ENCODE measurements at places on chromosomes 16 and 17.

DNA sequence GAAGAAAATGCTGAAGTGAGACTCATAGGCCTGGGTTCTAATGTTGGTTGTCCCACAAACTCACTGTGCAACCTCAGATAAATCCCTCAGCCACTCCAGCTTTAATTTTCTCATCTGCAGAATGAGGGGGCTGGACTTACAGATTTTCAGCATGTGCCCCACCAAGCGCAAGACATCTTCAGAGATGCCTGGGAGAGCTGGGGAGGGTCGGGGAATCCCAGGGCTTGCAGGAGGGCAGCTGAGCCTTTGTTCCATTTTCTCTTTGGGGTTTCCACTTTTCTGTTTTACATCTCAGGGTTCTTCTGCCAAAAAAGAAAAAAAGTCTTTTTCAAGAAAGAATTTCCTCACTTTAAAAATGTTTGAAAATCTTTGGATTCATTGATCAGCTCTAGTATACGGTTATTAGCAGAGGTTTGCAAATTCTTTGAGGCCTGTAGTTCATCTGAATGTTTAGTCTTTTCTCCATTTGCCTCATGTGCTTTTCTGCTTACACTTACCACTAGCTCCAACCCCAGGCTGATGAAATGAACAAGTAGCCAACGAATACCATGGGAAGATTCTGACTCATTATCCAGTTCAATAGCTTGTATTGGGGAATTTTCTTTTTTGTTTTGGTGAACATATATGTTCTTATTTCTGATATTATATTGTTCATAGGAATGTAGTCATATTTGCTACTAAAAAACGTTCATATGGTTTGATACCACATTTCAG lies 56.4 kb downstream of the CHD9 start:
- no peak for DNase-seq

DNA sequence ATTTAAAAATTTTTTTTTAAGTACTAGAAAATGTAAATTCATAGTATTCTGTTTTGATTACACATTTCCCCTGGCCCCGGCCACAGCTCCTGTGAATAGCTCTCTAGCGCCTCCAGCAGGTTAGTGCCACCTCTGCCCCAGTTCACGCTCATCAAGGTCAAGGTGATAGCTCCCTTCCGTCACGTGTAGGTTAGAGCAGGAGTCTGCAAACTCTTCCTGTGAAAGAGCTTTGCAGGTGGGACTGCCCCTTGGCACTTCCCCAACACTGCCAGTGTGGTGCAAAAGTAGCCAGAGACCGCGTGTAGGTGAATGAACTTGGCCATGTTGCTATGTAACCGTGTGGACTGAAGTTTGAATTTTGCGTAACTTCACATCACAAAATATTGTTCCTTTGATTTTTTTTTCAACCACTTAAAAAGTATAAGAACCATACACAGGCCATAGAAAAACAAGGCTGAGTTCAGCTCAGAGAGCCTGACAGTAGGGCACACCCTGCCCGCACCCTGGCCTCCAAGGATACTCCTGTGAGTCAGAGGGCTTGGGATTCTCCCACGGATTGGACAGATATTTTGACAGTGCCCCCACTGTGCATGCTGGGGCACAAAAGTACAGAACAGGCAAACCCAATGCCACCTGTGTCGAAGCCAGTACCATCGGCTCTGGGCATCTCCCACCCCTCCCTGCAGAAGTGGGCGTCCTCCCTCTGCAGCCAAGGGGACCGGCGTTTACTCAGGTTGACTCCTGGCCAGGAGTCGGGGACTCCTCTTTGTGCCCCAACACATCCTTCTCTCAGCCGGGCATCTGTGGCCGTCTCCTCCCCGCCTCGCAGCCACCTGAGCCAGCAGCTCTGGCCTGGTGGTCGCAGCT lies 92.0 kb upstream of the CHMP6 start:
- DNase-seq = peak; percentile 81

GRCh38 chr16:16028311-16028999 lies 79.0 kb downstream of the ABCC1 start:
- no peak for DNase-seq

- no peak for DNase-seq
Observed at GRCh38 chr17:40151414-40151963, 11.2 kb downstream of the CASC3 start.

GRCh38 chr16:13543850-13544249 lies 376.1 kb upstream of the ERCC4 start:
- no peak for DNase-seq

DNA sequence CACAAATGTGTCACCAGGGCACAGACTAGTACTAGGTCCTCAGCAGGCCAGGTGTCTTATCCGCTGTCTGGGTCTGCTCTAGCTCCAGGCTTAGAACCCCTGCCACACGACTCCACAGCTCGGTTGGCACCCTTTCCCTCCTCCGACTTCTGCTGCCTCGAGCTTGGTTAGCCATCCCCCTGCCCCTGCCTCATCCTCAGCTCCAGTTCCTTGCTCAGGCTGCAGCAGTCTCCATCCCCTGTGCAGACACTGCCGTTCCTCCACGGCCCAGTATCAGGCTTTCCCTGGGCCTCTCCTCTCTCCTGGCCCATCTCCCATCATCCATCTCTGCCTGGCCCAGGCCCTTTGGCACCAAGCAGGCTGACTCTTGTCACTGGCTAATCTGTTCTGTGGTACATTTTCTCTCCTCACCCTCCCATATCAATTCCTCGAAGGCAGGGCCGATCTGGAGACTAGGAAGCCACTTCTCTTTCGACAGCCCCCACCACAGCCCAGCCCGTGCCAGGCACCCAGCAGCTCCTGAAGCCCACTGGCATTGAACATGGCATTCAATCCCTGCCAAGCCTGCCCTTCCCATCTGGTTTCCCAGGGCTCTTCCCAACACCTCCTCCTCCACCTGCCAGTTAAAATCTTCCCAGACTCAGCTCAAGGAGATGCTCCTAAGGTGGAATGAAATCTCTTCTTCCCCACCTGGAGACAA lies 1.4 kb upstream of the GRN start:
- no peak for DNase-seq

GRCh38 chr16:66670691-66671388 lies 25.7 kb downstream of the CMTM4 start:
- DNase-seq = no peak

GRCh38 chr17:22373911-22374310 lies 681.6 kb downstream of the KCNJ18 start:
- DNase-seq = no peak

DNA sequence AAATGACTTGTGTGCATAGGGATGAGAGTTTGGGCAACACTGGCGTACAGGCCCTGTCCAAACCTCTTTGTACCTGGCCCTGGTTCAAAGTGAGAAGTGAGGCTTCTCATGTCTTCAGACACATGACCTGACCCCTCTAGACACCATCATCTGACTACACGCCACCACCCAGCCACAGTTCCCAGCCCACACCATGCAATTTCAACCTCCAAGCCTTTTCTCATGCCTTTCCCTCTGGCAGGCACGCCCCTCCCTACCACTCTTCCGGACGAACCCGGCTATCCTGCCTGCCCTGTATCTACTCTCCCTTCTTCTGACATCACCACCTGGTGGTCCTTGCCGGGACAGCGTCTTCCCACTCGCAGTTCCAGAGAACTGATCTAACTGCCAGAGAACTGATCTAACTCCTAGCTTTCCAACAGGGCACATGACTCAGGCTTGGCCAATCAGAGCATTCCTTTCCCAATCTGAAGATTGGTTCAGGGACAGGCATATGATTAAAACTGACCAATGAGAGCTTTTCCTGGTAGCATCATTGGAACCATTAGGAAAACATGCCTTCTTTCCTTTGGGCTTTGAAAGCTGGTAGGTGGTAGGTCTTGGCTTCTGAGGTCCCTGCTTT lies 27.1 kb upstream of the IL21R start:
- peak; percentile 45 for DNase-seq

- DNase-seq = no peak
Observed at GRCh38 chr16:10862438-10862837, 14.6 kb upstream of the CIITA start.

- DNase-seq = no peak
Observed at GRCh38 chr16:49484451-49484849, 110.8 kb downstream of the C16orf78 start.

- no peak for DNase-seq
Observed at GRCh38 chr17:16215965-16216316, 607 bp upstream of the NCOR1 start.

DNA sequence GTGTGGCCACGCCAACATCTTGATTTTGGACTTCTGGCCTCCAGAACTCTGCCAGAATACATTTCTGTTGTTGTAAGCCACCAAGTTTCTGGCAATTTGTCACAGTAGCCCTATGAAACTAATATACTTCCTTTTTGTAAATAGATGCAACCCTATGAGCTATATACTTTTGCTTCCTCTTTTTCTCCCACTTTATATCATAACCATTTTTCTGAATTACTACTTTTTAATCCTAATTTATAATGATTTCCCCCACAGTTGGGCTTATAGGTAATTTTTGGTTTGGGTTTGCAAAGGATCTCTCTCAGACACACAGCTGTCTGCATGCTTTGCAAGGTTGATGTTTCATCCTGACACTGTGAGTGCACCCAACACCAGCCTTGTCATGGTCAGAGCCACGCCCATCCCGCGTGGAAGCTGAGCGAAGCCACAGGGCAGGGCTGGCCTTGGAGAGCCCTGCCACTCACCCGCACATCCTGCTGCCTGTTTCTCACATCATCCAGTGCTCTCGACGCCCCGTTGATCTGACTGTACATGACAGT lies 5.8 kb downstream of the TRIM25 start:
- peak; percentile 35 for DNase-seq

GRCh38 chr17:64580384-64581315 lies 73.9 kb downstream of the CEP95 start:
- no peak for DNase-seq

DNA sequence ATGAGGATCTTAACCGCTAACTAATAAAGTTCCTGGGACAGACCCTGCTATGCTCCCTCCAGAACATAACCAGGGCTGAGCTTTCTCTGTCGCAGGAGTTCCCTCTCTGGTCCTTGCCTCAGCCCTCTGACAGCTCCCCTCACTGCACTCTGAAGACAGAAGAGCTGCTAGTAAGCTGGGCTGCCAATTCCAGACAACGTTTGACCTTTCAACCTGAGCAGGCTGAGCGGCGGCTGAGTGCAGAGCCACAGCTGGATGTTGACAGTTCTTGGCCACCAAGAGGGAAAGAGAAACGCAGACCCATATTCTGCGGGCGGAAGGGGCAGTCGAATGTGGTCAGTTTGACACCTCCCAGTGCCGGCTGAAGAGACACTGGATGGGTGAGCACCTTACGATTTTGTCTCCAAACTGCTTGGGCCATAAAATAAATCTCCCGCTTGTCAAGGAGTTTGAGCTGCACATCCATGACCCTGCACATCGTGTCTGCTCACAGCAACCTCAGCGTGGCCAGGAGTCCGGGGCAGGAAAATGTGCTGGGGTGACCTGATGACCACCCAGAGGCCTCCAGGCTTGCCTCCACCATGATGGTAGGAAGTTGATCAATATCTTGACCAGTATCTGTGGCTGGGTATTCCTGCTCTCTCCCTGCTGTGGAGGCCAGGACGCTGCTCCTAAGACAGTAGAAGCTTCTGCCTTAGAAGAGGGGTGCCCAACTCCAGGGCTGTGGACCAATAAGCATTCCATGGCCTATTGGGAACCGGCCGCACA lies 209.2 kb downstream of the PARN start:
- no peak for DNase-seq

GRCh38 chr17:43536236-43536992 lies 9.7 kb downstream of the ETV4 start:
- DNase-seq = no peak

DNA sequence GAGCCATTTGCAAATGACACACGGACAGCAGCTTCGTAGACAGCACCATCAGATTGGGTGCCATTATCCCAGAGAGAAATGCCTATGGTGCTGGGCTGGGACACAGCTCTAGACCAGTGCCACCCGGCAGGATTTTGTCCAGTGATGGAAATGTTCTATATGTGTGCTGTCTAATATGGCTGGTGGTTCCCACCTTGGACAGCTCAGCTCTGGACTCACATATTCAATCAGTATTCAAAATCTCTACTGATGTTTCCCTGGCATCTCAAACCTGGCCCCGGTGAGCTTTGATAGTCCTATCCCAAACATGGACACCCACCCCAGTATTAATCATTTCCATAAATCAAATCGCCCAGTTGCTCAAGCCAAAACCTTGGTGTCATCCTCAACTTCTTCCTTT lies 23.0 kb downstream of the FA2H start:
- no peak for DNase-seq
